ENCODE measurements at places on chromosomes 2 and 18.

GRCh38 chr18:7094427-7094826 is 23.2 kb downstream of the LAMA1 start:
- no peak for DNase-seq

- no peak for DNase-seq
Observed at GRCh38 chr2:36741188-36741837, 44.8 kb downstream of the VIT start.

- DNase-seq: no peak
Observed at GRCh38 chr2:34570266-34570872, 971.3 kb upstream of the FAM98A start.

DNA sequence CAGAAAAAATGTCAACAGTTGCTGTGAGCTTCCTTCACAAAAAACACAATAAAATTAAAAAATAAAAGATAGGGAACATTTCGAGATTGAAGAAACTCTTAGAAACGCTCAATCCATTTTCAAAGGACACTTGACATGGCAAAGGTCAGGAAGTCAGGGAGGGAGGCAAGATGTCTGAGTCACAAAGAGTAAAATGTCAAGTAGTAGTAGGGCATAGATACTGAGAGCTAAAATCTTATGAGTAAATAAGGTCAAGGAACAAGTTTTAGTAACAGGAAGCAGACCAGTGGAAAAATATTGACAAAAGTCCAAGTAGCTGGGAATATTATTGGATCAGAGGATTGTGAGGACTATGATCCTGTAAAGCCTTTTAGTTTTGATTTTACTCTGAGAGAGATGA is 495.6 kb downstream of the TMX3 start:
- no peak for DNase-seq

GRCh38 chr2:20520128-20520527 is 73.3 kb downstream of the RHOB start:
- DNase-seq: peak; percentile 56

GRCh38 chr2:241598061-241598460 is 38.9 kb downstream of the THAP4 start:
- DNase-seq: peak; percentile 36

GRCh38 chr2:231966886-231967285 is 5.4 kb downstream of the DIS3L2 start:
- no peak for DNase-seq

DNA sequence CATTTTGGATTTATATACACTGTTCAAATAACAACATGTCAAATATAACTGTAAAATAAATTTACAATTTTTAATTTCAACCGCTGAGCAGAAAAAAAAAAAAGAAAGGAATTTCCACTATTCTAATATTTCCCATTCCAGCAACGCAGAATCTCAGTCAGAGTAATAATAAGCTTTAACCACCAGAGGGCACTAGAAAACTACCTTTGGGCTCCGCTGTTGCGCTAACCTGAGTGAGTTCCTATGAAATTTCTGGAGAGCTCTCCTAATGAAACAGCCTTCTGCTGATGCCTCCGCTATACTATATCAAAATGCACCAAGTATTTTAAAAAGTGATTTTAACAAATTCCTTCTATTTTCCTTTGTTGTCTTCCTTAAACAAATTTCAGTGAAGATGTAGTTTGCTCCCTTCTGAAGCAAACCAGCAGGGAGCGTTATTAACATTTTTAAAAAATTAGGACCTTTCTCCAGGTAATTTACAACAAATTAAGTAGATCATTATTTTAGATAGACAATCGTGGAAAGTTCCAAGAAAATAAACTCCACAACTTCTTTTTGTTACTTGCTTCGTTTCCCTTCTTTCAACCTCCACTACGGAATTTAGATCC is 23.0 kb downstream of the ERMN start:
- no peak for DNase-seq

- DNase-seq: no peak
Observed at GRCh38 chr2:132470746-132471145, 54.1 kb downstream of the GPR39 start.

DNA sequence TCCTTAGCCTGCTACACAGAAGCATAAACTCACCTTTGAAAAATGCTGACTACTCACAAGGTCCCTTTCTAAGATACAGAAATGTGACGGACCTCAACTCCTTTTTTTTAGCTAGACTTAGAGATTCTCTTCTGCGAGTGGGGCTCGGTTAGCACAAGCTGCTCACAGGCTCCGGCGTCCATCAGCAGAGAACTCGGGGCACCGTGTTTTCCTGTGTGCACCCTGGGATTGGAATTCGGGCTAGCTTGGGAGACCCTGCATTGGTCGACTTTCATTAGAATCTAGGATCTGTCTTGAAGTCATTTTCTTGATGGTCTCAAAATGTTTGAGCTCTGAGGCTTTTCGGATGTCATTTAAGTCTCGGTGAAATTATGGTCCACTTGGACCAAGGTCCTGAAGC is 191.2 kb downstream of the GBX2 start:
- no peak for DNase-seq

- peak; percentile 54 for DNase-seq
Observed at GRCh38 chr2:46157072-46157965, 139.9 kb upstream of the EPAS1 start.

DNA sequence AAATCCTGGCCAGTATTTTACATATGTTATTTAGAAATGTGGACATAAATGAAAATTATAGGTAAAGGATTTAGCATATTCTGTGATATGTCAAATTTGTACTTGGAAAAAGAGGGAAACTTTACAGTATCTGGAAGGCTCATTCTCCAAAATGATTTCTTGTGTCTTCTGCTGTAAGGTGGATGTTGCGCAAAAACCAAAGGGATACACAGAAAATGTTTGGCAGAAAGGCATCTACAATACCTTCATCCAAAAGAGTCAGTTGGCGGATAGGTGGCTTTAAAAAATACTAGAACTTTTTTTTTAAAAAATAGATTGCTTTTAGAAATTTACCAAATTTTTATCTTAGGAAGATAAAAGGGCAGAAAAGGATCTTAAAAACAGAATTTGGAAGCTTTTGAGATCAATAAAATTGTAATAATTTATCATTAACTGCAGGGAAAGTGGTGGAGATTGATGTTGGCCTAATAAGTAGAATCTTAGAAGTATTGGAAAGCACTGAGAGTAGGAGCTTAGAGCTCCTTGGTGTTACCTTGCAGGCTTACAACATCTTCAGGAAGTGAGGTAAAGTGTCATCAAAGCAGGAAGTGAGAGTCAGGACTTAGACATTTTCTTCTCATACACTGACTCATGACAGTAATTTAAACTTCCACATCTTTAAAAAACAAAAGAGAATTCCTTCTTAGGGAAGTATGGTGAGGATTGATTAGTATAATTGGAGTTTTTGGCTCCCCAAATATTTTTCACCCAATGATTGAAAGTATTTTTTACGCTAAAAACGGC is 2.1 kb downstream of the NABP1 start:
- DNase-seq: no peak

DNA sequence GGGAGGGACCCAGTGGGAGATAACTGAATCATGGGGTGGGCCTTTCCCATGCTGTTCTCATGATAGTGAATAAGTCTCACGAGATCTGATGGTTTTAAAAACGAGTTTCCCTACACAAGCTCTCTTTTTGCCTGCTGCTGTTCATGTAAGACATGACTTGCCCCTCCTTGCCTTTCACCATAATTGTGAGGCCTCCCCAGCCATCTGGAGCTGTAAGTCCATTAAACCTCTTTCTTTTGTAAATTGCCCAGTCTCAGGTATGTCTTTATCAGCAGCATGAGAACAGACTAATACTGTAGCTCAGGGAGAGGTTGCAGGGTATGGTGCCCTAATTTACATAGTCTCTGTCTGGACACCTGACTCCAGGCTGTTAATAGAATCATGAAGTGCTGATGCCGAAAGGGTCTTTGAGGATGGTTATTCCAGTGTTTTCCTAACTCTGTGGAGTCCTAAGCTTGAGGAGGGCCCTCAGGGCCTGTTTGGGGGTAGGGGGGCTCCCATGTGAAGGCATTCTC is 343.2 kb downstream of the ALK start:
- DNase-seq: no peak
